ENCODE measurements at places on chromosomes 11 and 22.

- H3K27ac ChIP-seq: no peak overlapping the region
- no peaks in the 10 kb centered on the region for H3K27me3 ChIP-seq
- peak; percentile 76 for DNase-seq
- no peaks in the 10 kb centered on the region for H3K4me1 ChIP-seq
These were observed 71.7 kb downstream of the IGLL5 start for GRCh38 chr22:22959147-22959827.

GRCh38 chr11:134535029-134536025 is 123.3 kb upstream of the B3GAT1 start:
- peaks cover 4% of the 10 kb centered on the region for H3K27me3 ChIP-seq
- H3K4me1 ChIP-seq: no peaks in the 10 kb centered on the region
- H3K36me3 ChIP-seq: no peaks in the 10 kb centered on the region
- no peak overlapping the region for H3K4me3 ChIP-seq
- no peak overlapping the region for H3K27ac ChIP-seq
- no peak for DNase-seq

DNA sequence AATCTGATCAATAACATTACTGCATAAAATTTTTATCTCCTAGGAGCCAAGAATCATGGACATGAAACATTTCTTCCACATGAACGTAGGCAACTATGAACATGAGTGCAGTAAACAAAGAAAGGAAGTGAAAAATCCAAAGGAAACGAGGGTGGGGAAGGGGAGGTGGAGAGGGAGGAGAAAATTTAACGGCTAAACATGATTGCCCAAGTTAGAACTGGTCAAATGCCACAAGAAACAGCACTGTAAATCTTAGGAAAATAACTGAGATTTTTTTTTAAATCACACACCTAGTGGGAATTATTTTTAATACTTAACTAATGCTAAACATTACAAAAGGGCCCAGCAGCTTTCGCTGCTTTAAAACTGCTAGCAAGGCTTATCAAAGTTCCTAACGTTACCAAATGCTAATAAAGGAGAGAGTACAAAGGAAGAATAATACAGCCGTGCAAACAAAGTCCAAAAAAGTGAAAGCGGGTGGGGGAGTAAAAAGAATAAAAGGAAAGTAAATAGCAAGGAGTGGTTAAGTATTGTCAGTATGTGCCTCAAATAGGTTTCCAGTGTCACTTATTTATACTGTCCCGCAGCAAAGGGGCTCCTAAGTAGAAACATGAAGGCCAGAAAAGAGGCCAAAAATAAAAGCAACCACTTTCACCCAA is 13.7 kb downstream of the NARS2 start:
- H3K4me1 ChIP-seq: peaks cover 38% of the 10 kb centered on the region
- DNase-seq: no peak
- no peak overlapping the region for H3K4me3 ChIP-seq
- H3K27ac ChIP-seq: no peak overlapping the region

- H3K4me1 ChIP-seq: peaks cover 19% of the 10 kb centered on the region
- peaks cover 11% of the 10 kb centered on the region for H3K36me3 ChIP-seq
- no peak for DNase-seq
- no peaks in the 10 kb centered on the region for H3K27me3 ChIP-seq
- no peak overlapping the region for H3K4me3 ChIP-seq
- no peak overlapping the region for H3K27ac ChIP-seq
These were observed 5.0 kb downstream of the UQCR10 start for GRCh38 chr22:29772170-29772641.

DNA sequence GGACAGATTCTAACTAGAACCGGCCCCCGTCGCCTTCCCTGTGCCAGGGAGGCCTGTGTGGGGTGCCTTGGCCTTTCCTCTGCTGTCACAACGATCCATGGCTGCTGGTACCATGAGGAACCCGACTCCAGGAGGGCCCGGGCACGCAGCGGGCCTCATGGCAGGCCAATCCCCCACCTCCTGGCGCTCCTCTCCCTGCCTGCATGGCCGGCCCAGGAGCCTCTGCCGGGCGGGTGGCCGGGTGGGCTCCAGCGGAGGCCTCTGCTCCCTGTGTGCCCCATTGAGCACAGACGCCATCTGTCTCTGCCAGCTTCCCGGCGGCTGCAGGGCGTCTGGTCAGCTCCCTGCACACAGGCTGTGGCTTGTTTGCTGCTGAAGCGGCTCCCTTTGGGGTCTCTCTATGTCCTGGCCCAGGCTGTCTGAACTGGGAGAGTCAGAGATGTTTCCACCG is 86.5 kb downstream of the MYEOV start:
- no peaks in the 10 kb centered on the region for H3K36me3 ChIP-seq
- no peak for DNase-seq
- no peak overlapping the region for H3K4me3 ChIP-seq
- H3K27ac ChIP-seq: no peak overlapping the region

- H3K27ac ChIP-seq: no peak overlapping the region
- no peaks in the 10 kb centered on the region for H3K36me3 ChIP-seq
- peaks cover 16% of the 10 kb centered on the region for H3K27me3 ChIP-seq
- DNase-seq: no peak
- H3K4me1 ChIP-seq: no peaks in the 10 kb centered on the region
These were observed 11.2 kb upstream of the GLYATL1 start for GRCh38 chr11:58928107-58928499.

DNA sequence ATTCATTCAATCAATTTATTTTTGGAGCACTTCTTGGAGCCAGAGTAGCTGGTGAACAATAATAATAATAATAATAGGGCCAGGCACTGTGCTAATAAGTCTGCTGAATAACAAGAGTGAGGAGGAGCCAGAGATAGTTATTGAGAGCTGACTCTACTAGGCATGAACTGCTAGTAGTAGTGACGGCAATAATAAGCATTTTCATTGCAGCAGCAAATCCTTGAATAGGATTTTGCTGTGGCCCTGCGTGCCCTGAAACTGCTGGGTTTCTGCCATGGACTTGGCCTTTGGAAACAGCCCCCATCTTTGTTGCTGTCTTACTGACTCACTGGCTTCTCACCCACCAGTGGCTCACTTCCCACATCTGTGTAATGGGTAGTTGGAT is 545.9 kb downstream of the MIAT start:
- DNase-seq: no peak
- H3K36me3 ChIP-seq: no peaks in the 10 kb centered on the region
- H3K4me3 ChIP-seq: no peak overlapping the region
- no peaks in the 10 kb centered on the region for H3K27me3 ChIP-seq
- H3K27ac ChIP-seq: no peak overlapping the region
- H3K4me1 ChIP-seq: no peaks in the 10 kb centered on the region

GRCh38 chr22:19401483-19401882 is 30.1 kb downstream of the HIRA start:
- peaks cover 42% of the 10 kb centered on the region for H3K36me3 ChIP-seq
- H3K4me3 ChIP-seq: no peak overlapping the region
- no peaks in the 10 kb centered on the region for H3K4me1 ChIP-seq

GRCh38 chr11:110430267-110431050 is 711 bp downstream of the FDX1 start:
- peaks cover 48% of the 10 kb centered on the region for H3K4me1 ChIP-seq
- peak overlapping the region; percentile 86 for H3K4me3 ChIP-seq
- H3K27me3 ChIP-seq: no peaks in the 10 kb centered on the region
- H3K36me3 ChIP-seq: no peaks in the 10 kb centered on the region
- H3K27ac ChIP-seq: peak overlapping the region; percentile 72
- peak; percentile 49 for DNase-seq

- no peaks in the 10 kb centered on the region for H3K4me1 ChIP-seq
- no peak for DNase-seq
- H3K4me3 ChIP-seq: no peak overlapping the region
- H3K27ac ChIP-seq: no peak overlapping the region
- no peaks in the 10 kb centered on the region for H3K36me3 ChIP-seq
- no peaks in the 10 kb centered on the region for H3K27me3 ChIP-seq
These were observed 261.4 kb upstream of the POU2AF2 start for GRCh38 chr11:110984147-110984546.

DNA sequence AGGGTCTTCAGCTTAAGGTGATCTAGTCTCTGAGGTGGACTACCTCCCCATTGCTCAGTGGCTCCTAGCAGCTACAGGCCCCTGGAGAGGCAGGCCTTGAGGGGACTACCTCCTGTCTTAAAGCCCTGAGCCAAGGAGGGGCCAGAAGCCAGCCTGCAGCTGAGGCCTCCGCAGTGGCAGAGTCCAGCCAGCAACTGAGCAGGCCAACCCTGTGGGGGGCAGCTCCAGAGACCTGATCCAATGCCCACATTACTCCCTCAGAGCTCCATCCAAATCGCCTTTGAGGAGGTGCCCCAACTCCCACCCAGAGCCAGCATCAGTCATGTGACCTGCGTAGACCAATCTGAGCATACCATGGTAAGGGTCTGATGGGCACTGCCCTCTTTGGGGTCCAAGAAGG is 2.7 kb downstream of the C2CD2L start:
- no peak overlapping the region for H3K27ac ChIP-seq
- peaks cover 46% of the 10 kb centered on the region for H3K4me1 ChIP-seq
- peaks cover 37% of the 10 kb centered on the region for H3K36me3 ChIP-seq
- DNase-seq: no peak
- no peak overlapping the region for H3K4me3 ChIP-seq

DNA sequence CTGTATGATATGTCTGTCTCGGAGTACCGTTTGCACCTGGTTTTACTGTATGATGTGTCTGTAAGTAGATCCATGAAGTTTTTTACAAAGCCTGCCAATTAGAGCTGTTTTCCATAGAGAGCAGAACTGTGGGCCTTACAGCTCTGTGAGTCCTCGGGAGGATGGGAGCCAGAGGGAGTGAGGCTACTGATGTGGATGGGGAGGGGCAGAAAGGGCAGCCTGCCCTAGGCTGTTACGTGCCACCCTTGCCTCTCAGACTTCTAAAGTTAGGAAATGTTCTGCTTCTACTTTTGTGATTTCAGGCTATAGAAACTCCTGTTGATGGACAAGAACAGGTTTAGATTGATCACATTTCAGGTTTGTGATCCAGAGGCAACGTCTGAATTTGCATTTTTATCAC is 105.2 kb downstream of the PPP6R3 start:
- no peaks in the 10 kb centered on the region for H3K27me3 ChIP-seq
- H3K4me3 ChIP-seq: no peak overlapping the region
- H3K27ac ChIP-seq: no peak overlapping the region
- DNase-seq: no peak

GRCh38 chr11:96145163-96145585 is 197.8 kb downstream of the MAML2 start:
- no peak for DNase-seq
- H3K4me1 ChIP-seq: peaks cover 13% of the 10 kb centered on the region
- no peak overlapping the region for H3K4me3 ChIP-seq
- H3K27me3 ChIP-seq: no peaks in the 10 kb centered on the region

DNA sequence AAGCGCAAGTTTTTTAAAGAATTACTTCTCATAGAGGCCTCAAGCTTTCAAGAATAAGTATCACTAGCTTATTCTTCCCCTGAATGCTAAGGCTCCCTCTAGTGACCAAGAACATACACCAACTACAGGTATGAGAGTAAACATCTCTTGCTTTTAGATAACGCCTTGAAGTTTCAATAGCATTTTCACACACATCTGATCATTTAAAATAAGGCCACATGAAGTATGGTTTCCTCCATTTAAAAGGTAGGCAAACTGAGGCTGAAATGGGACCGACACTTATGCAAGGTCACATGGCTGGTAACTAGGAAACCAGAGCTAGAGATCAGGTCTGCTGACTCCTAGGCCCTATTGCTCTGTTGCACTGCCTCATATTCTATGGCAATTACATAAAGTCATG is 66.5 kb downstream of the CCDC34 start:
- no peaks in the 10 kb centered on the region for H3K4me1 ChIP-seq
- no peak overlapping the region for H3K27ac ChIP-seq
- no peak overlapping the region for H3K4me3 ChIP-seq
- DNase-seq: no peak
- H3K27me3 ChIP-seq: no peaks in the 10 kb centered on the region

DNA sequence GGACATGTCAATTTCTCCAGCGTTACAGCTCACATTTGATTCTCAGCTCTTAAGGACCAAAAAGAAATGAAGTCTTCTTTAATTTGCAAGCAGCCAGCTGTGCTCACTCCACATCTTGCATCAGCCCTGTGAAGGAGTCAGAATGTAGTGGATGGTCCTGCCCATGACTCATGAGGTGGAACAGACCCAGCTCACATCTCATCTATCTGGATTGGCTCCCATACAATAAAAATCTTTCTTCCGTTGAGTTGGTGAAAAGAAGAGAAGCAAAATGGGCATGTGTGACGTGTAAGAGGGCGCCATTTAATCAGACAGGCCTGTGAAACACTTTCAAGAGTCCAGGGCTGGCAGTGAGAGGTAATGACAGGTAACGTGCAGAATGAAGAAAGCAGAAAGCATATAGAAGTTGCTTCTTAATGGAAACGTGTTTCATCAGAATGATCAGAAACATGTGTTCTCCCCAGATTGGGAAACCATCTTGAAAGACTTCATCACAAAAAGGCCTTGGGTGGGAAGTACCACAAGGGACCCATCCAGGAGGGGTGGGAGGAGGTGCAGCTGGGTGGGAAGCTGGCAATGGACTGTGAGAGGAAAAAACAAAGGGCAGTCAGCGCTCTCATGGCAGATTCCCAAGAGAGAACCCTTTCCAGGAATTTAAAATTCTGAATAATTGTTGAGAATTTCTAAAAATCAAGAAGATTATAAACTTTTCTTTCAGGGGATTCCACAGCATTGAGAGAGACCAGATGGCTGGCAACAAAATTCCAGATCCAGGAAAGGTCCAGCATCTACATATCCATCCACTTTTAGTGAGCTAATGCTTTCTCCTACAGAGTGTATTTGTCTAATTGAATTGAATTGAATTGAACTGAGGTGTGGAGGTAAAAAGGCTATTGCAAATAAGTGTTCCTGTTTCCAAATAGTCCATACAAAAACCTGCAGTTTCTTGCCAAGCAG is 57.0 kb downstream of the ETS1 start:
- no peak for DNase-seq
- H3K27me3 ChIP-seq: no peaks in the 10 kb centered on the region
- no peaks in the 10 kb centered on the region for H3K36me3 ChIP-seq
- H3K27ac ChIP-seq: no peak overlapping the region
- H3K4me1 ChIP-seq: peaks cover 37% of the 10 kb centered on the region
- no peak overlapping the region for H3K4me3 ChIP-seq

DNA sequence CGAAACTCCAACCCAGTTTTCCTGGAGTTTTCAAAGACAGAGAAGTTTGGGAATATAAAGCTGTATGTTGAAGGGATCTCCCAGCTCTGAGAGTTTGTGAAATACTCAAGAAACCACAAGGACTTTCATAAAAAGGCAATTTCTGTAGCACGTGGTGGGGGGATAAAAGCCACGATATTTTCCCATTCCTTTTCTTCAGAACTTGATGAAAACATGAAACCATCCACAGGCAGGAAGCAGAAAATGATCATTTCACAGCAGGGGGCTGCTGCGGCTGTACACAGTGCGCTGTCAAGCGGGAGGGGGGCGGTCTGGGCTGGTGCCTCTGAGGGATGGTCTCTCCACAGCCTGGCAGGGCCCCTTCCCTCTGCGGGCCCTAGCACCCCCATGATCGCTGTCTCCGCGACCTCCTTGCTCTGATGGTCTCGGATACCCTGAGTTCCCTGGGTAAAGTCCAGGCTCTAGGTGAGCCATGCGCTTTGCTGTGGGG is 423.2 kb downstream of the MN1 start:
- H3K27ac ChIP-seq: no peak overlapping the region
- no peak for DNase-seq
- H3K4me3 ChIP-seq: no peak overlapping the region
- no peaks in the 10 kb centered on the region for H3K4me1 ChIP-seq

GRCh38 chr22:39980596-39980995 is 14.2 kb upstream of the FAM83F start:
- H3K27ac ChIP-seq: no peak overlapping the region
- no peaks in the 10 kb centered on the region for H3K27me3 ChIP-seq
- DNase-seq: no peak
- no peak overlapping the region for H3K4me3 ChIP-seq
